Melanocyte of skin (primary cell): ENCODE measurements at places on chromosomes 4 and X. TPM values are rescaled to one million over a fixed set of nuclear protein-coding genes. Genes with fewer than 3 reads are reported as not detected.

AKAP17A gene
- 17.2 and 19.3 TPM in 2 replicates for total RNA-seq

FAM53A gene
- 1.8 and 3.1 TPM in 2 replicates for total RNA-seq

XAGE1B gene
- not detected in 2 replicates for total RNA-seq

CENPVL1 gene
- not detected in 2 replicates for total RNA-seq

MMRN1 gene
- under 0.01 TPM in 1 of 2 replicates, not detected in the other for total RNA-seq

MGAT4D gene
- not detected in 2 replicates for total RNA-seq

CRLF2 gene
- not detected in 2 replicates for total RNA-seq

PCDH18 gene
- total RNA-seq = under 0.01 and 1.5 TPM in 2 replicates

SPANXD gene
- not detected in 2 replicates for total RNA-seq

NAA11 gene
- total RNA-seq = not detected in 2 replicates

PDCL2 gene
- total RNA-seq = not detected in 2 replicates

BGN gene
- 0.36 TPM in 1 of 2 replicates, not detected in the other for total RNA-seq
